ENCODE measurements at places on chromosomes 7 and 10.
A peak's percentile ranks its signal among the peaks of the same experiment; 100 is the strongest.

GRCh38 chr7:24755541-24756407 is 1.5 kb downstream of the GSDME start:
- no peak for DNase-seq

GRCh38 chr7:11540271-11540761 is 291.7 kb downstream of the THSD7A start:
- DNase-seq: no peak

GRCh38 chr7:117041007-117041406 is 87.7 kb downstream of the ST7 start:
- DNase-seq: no peak

- no peak for DNase-seq
Measured at GRCh38 chr10:113399065-113399464, 153.8 kb upstream of the HABP2 start.

GRCh38 chr7:55534916-55535590 is 37.2 kb downstream of the VOPP1 start:
- DNase-seq: no peak

DNA sequence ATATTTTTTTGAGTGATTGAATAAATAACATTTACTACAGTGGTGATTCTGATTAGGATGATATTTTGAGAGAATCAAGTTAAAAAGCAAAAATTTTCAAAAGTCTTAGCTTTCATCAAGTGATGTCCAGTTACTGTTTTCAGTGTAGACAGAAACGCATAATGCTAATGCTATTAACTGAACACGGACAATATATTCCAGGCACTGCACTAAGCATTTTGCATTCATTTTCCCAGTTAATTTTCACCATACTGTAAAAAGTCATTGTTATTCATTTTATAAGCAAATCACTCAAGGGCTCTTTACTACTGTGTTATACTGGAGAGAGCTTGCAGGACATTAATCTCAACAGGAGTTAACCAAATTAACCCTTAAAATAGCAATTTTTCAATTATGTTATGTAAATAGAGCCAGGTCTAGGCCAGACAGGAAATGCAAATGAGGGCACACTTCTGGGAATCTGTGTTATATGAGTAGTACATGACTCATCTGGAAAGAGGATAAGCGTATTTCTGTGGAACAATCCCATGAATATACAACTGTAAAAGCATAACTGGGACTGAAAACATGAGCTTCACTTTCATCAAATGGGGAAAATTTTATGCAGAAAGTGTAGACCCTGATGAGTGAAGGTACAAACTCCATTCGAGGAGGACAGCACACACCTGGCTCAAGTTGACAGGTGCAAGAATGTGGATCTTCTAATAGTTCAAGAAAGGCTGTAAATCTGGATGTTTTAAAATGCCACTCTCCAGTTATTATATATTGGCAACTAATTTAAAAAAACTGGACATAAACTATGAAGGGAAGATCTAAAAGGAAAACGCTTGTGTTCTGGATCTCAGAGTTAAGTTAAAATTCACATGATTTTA is 75.4 kb downstream of the ANK3 start:
- no peak for DNase-seq

DNA sequence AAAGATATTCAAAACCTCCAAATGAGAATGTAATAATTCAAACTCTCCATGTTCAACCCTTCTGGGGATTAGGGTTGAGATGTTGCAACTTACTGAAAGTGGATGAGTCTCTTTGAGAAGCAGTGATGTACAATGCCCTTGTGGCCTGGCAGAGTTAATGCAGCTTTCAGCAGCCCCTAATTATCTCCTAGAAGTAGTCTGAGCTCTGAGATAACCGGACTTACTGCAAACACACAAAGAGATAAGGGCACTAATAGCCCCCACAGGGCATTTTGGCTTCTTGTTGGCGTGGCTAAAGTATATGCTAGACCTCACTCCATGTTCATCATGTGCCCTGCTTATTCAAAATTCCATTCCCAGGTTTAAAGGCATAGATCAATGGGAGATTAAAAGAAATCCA is 404.7 kb downstream of the NEBL start:
- no peak for DNase-seq

GRCh38 chr7:50651271-50651989 is 86.2 kb upstream of the DDC start:
- DNase-seq: no peak

GRCh38 chr7:74494076-74494548 is 40.4 kb downstream of the GTF2IRD1 start:
- DNase-seq: no peak

GRCh38 chr7:2566890-2567678 is 8.3 kb downstream of the IQCE start:
- DNase-seq: no peak

DNA sequence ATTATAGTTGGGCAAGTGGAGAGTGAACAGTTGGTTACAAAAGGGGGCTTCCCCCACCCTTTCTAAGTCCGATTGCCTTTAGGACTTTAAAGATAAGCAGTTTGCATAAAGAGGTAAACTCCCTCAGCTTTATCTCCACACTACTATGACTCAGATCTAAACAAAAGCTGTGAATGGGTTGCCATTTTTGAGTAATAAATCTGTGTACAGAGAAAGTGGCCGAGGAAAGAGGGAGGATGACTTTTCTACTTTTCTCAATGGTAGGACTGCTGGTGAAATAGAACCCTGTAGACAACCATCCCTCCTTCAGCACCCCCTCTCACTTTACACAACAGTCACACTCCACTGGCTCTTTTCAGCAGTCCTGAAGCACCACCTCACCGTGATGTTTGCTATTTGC is 71.2 kb downstream of the DNMBP start:
- no peak for DNase-seq

GRCh38 chr10:43727935-43728334 is 79.3 kb upstream of the ZNF32 start:
- no peak for DNase-seq

GRCh38 chr7:78900806-78901205 is 552.7 kb downstream of the MAGI2 start:
- no peak for DNase-seq

DNA sequence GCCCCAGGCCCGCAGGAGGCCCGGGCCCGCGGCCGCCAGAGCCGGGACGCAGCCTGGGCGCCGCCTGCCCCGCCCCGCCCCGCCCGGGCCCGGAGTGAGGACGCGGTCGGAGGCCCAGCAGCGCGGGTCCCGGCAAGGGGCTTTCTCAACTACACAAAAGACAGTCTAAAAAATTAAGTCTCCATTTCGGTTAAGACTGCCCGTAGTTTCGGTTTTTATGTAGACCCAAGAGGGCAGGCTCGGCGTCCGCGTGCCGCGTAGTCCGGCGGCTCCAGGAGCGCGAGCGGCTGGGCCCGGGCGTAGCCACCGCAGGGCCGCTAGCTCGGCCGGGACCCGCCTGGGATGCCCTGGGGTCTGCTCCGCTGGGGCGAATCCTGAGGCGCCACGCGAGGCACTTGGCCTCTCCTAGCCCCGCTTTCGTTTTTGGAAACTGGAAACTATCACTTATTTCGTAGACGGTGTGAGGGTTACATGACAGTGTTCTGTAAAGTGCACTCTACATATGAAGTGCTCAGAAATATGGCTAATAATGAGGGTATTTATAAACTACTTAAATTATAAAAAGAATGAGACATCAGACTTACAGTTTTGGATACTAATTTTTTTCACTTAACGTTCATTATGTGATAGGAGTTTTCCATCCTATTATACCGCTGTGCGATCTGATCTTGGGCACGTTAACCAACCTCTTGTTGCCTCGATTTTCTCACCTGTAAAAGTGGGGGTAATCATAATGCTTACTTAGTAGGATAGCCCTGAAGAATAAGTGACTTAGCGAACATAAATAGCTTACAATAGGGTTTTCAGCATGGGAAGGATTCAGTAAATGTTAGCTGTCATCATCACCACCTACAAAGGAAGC is 573 bp downstream of the BLVRA start:
- DNase-seq: no peak

GRCh38 chr7:16926283-16926682 is 44.5 kb upstream of the AGR3 start:
- DNase-seq: no peak

GRCh38 chr7:98202367-98203195 is 8.7 kb upstream of the BHLHA15 start:
- DNase-seq: peak; percentile 59

DNA sequence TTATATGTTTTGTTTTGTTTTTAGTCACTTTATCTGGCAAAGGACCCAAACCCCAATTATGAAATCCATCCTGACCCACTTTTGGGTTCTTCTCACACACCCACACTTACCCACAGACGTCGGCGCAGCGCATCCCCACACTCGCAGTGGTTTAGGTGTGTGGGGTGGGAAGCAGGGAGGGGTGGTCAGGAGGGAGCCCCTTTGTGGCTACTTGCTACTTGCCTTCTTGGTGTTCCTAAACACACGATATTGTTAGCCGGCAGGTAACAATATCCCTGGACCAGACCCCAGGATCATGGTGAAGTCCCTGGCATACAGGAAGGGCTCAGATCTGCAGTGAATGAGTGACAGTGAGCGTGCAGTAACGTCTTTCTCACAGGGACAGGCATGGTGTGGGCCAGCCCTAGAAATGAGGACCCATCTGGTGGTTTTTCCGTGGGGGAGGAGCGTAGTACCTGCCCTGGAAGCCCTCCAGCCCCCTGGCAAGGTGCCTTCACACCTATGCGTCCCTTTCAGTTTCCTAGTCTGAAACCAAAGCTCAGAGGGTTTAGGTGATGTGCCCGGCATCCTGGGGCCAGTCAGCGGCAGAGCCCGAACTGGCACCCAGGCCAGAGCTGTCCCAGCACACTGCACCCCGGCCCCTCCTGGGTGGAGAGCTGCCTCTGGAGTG is 4.4 kb downstream of the SPOCK2 start:
- DNase-seq: no peak

GRCh38 chr7:104208421-104208780 is 588 bp upstream of the ORC5 start:
- no peak for DNase-seq

- DNase-seq: no peak
Measured at GRCh38 chr10:21144047-21144446, 246.9 kb upstream of the NEBL start.

DNA sequence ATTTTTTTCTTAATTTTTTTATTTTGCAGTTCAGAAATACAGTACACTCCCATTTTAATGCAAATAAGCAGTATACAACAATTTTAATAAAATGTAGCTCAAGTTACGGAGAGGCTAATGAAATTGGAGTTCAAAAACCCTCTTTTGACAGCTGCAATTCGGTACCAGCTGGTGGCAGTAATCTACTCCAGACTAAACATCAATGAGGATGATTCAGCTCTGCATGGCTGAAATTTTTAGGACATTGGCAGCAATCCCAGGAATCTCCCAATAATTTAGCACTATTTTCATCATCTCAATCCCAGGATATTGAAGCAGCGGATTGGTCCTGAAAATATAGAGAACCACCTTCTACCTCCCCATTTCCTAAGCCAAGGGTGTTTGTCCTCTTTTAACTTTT is 278.8 kb downstream of the CACNA2D1 start:
- no peak for DNase-seq

GRCh38 chr10:63711361-63711760 is 190.2 kb downstream of the REEP3 start:
- DNase-seq: no peak

DNA sequence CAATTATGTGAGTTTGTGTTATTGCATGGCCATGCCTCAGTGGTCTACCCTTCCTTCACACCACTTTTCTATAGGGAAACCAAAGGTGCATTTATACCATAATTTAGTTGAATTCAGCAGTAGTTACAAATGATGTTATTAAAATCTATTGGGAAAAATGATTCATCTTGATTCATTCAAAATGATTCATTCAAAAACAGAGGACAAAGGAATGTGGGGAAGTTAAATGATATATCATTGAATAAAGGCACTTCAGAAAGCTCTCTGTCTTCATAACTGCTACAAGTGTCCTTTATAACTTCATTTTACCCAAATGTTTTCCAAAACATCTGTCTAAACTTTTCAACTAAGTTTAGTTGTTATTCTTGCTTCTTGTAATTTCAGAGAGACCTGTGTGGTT is 722.9 kb downstream of the GRM8 start:
- no peak for DNase-seq

DNA sequence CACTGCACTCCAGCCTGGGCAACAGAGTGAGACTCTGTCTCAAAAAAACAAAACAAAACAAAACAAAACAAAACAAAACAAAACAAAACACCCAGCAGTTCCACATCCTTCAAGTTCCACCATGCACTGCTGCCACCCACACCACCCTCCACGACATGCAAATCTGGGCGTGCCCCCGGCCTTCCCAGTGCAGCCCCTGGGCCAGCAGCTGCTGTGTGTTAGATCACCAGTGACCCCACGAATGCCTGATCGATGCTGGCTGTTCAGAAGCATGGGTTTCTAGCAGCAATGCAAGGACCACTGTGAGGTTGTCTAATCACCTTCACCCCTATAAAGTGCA is 36.3 kb downstream of the ELFN1 start:
- no peak for DNase-seq

DNA sequence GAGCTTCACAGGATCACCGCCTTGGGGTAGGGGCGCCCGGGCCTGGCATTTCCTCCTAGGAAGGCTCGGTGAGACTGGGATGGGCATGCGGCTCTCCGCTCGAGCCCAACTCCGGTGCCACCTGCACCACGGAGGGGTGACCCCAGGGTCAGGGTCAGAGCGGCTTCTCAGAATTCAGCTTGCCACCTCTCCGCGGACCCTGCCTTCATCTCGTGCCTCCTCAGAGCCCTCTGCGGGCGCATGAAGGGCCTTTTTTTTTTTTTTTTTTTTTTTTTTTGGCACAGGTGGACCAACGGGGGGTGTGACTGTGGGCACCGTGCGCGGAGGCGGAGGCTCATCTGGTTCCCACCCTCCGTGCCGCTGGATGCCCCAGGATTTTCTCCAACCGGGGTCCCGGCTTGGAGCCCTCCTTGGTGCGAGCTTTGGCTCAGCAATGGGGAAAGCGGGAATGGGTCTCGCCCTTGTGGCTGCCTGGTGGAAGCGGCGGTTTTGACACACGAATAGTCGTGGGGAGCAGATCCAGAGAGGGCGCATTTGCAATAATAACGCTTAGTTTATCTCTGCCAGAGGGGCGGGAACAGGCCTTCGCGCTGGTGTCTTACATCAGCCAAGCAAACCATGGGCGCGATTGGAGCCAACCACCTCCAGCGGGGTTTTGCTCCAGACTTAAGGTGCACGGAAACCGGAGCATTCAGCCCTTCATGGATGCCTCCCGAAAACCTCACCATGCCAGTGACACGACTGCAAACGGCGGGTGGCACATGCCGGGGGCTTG is 5.0 kb upstream of the TNRC18 start:
- no peak for DNase-seq

- no peak for DNase-seq
Measured at GRCh38 chr7:22319424-22320403, 37.2 kb downstream of the RAPGEF5 start.

- no peak for DNase-seq
Measured at GRCh38 chr10:76902949-76903348, 734.7 kb downstream of the KCNMA1 start.

All from stimulated activated CD4-positive, alpha-beta T cell treated with anti-CD3 and anti-CD28 coated beads, Interleukin-12 subunit alpha, Interleukin-12 subunit beta, amount 100 ng/mL, for 48 hours (primary cell).